Motor neuron (in vitro differentiated cells): ENCODE measurements at places on chromosomes 1 and 21. TPM values are rescaled to one million over a fixed set of nuclear protein-coding genes. Genes with fewer than 3 reads are reported as not detected.

Gene FABP3
- total RNA-seq: 70.0 and 78.3 TPM in 2 replicates

- ATAC-seq: peak; percentile 81
Observed at GRCh38 chr1:92037400-92037799, 7.6 kb downstream of the EPHX4 start.

Gene TNFAIP8L2
- 1.4 and 2.5 TPM in 2 replicates for total RNA-seq

DNA sequence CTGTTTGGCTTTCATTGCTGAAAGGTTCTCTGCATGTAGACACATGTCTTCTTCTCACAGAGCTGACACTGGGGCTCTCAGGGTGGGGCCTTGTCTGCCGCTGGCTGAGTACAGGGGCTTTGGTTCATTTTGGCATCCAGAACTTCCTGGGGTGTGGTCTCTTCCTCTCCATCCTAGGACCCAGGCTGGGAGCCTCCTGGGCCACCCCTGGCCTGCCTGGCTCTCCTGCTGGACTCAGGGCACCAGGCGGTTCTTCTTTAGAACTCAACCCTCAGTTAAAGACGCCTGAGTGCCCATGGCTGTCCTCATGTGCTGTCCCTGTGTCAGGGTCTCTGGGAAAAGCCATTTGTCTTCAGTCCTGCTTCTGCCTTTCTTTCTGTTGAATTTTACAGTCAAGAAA lies 5.5 kb upstream of the KRTAP10-5 start:
- no peak for ATAC-seq

DNA sequence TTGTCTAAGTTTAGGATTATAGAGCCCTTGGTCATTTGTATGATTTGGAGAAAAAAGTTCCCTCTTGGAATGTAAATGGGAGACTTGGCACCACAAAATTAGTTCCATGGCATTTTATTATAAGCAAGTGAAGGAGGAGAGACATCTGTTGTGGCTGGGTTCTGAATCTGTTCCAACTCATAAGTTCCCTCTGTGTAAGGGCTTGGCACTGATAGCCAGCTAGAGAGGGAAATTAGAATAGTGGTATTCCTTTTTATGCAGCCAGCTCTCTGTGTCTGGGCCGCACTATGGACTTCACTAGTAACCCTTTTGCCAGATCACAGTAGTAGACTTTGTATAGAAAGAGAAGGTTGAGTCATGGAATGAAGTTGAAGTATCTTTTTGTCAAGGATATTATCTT lies 31.1 kb downstream of the GNAI3 start:
- ATAC-seq: no peak

Gene CRP
- total RNA-seq: not detected in 2 replicates

Gene BCL2L15
- 0.31 and 1.0 TPM in 2 replicates for total RNA-seq
